Stimulated activated CD4-positive, alpha-beta T cell treated with anti-CD3 and anti-CD28 coated beads, Interleukin-4, amount 100 ng/mL, for 4 hours (primary cell): ENCODE measurements at places on chromosomes 2 and 18.

- DNase-seq: no peak
These were observed at the start of gene TOGARAM2 for GRCh38 chr2:28981016-28981441. Gene TOGARAM2, plus strand, starts transcription at chr2:28981298. Its CDS starts 13,537 bp downstream, at chr2:28994835.

DNA sequence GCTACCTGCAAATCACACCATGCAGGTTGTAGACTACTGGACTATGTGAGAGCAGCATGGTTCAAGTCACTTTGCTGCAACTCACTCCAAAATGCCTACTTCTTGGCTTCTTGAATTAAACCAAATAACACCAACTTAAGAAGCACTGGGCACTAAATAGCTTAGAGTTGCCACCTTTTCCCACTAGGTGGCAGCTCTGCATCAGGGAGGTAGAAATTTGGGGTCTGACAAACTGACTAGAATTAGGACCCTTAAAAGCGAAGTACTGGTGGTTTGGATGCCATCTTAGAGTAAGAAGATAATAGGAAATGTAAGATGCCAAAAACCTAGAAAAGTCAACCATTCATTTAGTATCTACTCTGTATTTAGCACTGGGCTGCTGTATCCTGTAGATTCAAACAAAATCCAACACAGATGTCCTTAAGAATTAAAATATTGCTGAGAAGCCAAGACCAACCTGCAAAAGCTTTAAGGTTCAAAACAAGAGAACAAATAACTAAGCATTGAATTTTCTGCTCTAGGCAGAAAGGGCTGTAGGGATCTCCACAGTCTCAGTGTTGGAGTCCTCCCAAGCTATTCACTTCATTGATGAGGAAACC lies 65.5 kb downstream of the CCBE1 start:
- DNase-seq: no peak

DNA sequence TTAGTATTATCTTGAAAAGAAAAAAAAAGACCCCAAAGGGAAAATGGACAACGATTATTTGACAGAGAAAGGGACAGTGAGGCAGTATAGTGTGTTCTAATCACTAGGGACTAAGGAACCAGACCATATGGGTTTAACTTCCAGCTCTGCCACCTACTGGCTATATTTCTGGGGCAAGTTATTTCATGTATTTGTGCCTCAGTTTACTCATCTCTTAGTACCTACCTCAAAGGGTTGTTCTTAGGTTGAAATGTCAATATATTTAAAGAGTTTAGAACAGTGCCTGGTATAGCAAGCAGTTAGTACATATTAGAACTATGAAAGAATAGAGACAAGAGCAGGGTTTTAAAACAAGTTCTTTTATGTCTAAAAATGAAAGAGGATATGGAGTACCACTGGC lies 42.7 kb downstream of the PRKD3 start:
- DNase-seq: no peak

DNA sequence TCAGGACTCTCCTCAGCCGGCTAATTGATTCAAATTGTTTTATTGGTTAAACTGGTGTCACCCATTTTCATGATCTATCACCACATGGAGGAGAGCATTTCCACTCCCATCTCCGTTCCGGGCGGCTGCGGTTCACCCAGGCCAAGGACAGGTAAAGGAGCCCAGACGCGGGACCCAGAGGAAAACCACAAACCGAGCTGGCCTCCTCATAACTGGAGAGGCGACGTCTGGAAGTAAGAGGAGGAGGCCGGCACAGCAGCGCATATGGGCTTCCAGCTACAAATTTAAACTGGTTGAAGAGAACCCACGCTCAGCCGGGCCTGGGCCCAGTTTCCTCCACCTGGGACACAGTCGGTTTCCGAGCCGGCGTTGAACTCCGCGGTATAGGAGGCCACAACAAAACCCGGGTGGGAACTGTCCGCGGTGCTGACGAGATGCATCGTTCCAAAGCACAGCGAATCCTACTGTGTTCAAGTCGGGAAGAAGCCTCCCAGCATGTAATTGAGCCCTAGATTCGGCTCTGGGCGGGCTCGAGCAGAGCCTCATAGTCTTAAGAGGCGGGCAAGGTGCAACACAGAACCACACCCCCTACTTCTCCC lies 3.0 kb upstream of the SKOR2 start:
- DNase-seq: no peak

DNA sequence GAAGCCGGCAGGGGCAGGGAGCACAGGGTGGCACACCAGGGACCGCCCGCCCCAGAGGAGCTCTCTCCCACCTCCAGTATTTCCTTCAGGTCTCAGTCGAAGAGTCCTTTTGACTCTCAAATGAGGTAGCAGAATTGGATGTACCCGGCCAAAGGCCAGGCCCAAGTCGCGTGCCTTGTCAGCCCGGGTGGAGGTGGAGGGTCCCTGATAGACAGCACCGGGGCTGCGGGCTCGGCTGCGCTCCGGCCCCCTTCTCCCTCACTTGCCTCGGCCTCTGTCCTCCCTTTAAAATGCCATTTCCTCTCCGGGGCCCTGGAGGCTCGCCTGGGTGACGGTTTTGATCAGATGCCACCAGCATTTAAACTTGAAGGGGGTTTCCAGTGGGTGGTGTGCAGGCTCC lies 198.9 kb upstream of the SOX11 start:
- DNase-seq: no peak

- no peak for DNase-seq
These were observed 192.8 kb downstream of the PTGR3 start for GRCh38 chr18:75016025-75016717.

DNA sequence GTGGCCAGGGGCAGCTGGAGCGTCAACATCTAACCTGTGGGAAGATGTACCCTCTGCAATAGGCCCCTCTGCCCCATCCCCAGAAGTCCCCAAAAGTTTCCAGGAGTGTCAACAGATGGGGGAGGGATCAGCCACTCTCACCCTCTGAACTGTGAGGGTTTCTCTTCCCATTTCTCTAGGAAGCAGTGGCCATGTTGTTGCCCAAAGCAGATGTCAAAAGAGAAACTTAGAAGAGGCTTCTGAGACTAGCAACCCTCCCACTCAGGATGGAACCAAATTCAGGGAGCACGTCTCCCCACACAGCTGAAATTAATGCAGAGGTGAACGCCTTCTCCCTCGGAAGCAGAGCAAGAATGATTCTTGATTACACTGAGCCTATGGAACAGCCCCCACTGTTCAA lies 70.3 kb downstream of the ARL4C start:
- DNase-seq: no peak

DNA sequence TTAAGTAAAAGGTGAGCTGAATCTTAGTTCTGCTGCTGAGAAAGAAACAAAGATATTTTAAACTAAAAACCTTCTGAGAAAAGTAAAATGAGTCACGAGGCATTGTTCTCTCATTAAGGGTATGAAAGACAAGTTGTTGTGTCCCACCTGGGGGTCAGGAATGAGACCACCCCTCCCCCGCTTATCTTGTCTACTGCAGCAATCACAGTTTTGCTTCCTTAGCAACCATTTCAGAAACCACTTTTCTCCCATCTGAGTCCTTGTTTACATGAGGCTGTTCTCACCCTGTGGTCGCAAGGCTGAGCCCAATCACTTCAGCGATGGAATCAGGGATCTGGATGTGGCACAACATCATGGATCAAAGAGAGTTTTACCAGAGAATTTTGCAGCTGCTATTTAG lies 377.6 kb upstream of the NETO1 start:
- DNase-seq: no peak

DNA sequence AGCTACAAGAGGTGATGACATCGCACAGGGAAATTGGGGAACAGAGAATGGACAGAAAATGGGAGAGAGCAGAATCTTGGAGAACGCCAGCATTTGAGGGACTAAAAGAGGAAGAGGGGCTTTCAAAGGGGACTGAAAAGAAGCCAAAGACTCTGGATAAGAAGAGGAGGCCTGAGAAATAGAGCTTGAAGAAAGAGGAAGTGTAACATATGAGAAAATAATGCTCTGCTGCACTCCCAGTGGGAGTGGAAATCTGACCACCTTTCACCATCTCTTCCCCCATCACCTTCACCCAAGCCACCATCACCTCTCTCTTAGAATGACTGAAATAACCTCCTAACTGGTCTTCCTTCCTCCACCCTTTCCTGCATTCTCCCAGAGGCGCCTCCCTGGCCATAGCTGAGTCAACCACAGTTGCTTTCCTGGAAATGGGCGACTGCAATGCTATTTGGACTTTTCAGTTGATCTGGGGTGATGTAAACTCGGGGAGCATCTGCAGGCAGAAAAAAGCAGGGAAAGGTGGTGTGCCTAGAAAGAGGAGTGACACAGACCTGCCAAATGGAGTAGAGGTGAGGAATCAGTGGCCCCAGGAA lies 16.8 kb downstream of the CXCR1 start:
- DNase-seq: no peak
